Neural crest cell (in vitro differentiated cells): ENCODE measurements at places on chromosomes 6 and 20.

DNA sequence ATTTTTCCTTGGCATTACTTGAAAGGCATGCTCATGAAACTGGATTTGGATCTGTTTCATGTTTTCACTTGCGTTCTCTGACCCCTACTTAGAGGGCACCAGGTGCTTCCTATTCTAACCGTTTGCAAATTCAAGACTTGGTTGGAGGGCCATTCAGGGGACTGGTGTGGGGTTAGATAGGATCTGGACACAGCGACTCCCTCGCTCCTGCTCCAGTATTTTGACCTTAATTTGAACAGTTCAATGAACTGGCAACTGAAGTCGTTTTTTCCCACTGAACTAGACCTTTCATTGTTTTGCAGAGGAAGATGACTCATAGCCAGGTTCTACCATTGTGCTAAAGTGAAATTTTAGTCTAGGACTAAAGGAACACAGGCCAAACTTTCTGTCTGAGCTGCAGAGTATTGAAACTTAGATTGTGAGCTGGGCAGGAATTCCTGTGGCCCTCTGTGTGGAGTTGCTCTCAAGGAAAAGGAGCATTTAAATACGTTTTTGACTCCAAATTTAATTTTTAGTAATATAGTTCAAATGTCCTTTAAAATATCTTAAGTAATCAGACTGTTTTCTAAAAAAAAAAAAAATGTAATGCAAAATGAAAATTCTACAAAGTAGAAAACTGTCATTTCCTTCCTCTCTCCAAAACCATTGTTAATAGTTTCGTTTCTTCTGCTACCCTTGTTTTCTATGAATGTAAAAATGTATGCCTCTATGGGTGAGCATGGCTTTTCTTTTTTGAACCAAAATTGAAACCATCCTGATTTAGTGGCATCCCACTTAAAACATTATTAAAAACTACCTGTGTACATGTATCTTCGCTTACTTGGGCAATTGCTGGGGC, 64.8 kb downstream of the UTRN start:
- H3K4me1 ChIP-seq: peaks cover 16% of the 10 kb centered on the region
- H3K4me3 ChIP-seq: no peak overlapping the region
- H3K36me3 ChIP-seq: no peaks in the 10 kb centered on the region
- no peak for DNase-seq
- H3K27ac ChIP-seq: no peak overlapping the region

- no peak for DNase-seq
- no peak overlapping the region for H3K27ac ChIP-seq
- no peaks in the 10 kb centered on the region for H3K36me3 ChIP-seq
- H3K4me3 ChIP-seq: no peak overlapping the region
Measured at GRCh38 chr6:143397227-143398222, 53.0 kb downstream of the ADAT2 start.

GRCh38 chr6:83092756-83093399, 25.4 kb downstream of the DOP1A start:
- H3K4me1 ChIP-seq: no peaks in the 10 kb centered on the region
- no peak for DNase-seq
- peaks cover 3% of the 10 kb centered on the region for H3K36me3 ChIP-seq
- no peaks in the 10 kb centered on the region for H3K27me3 ChIP-seq

DNA sequence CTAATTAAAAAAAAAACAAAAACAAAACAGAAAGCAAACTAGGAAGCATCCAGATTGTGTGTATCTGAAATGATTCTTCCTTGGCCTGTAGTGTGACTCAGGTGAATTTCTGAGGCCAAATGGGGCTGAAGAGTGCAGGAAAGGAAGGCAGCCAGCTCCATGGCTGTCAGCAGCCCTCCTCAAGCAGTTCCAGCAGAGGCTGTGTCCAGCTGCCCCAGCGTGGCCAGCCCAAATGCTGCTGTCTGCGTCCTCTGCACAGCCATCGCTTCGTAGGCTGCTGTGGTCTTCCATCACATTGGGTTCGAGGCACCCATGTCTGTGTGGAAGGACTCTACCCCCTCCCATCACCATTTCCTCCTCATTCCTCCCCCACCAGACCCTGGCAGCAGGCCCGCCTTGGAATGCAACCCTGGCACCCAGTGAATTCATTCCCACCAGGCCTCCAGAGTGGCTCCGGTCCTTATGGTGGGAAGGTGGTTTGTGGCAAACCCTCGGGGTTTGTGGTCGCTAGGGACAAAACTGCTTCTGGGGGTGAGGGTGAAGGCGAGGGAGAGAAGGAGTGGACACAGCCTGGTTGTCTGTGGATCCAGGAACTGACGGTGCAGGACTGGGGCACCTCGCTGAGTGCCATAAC, 81.5 kb downstream of the MYLK4 start:
- H3K4me1 ChIP-seq: no peaks in the 10 kb centered on the region
- no peaks in the 10 kb centered on the region for H3K36me3 ChIP-seq
- H3K4me3 ChIP-seq: no peak overlapping the region
- H3K27ac ChIP-seq: no peak overlapping the region
